ENCODE measurements at places on chromosomes 1 and 21.

- no peak for DNase-seq
These were observed 197.4 kb downstream of the FGGY start for GRCh38 chr1:59494145-59494833.

DNA sequence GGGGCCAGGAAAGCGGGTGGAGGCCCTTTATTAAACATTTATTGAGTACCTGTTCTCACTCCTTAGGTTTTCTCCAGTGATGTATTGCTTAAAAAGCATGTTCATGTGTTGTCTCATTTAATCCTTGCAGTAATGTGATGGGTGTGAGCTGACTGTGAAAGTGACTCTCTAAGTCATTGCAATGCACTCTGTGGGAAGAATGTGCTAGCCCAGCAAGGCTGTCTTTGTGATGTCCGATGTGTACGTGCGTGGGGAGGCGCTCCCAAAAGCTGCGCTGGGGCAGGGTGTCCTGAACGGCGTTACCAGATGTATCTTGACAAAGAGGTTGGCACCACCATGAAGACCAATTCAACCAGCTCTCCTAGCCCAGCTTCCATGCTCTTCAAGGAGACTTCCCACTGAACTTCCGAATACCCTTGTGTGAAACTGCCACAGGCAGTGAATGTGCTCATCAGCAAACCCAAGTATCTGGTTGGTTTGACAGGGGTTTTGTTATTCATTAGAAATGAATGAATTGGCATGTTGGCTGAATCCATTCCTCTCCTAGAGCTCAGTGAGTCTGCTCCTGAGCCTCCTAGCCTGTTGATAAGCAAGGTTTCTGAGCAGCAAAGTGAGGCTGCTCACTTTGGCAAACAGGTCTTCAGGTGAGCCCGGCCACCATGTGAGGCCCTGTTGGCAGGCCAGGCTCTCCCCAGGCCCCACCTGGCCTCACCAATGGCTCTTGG, 28.0 kb downstream of the NUAK2 start:
- no peak for DNase-seq

DNA sequence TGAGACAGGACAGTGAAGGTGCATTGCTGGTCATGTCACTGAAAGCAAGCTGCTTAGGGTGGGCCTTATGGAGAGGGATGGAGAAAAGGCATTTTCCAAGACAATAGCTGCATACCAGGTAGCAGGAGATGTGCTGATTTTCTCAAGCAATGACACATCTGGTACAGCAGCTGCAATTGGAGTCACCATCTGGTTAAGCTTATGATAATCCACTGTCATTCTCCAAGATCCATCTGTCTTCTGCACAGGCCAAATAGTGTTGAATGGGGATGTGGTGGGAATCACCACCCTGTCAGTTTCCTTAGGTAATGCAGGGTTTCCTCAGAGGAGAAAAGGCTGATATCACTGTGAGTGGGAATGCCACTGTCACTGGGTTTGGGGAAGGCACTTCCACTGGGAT, 54.6 kb downstream of the ADSS2 start:
- DNase-seq: no peak

GRCh38 chr1:201137024-201137392, 10.0 kb upstream of the ASCL5 start:
- no peak for DNase-seq

- DNase-seq: no peak
These were observed 94.1 kb downstream of the TENT5C start for GRCh38 chr1:117699953-117700352.

DNA sequence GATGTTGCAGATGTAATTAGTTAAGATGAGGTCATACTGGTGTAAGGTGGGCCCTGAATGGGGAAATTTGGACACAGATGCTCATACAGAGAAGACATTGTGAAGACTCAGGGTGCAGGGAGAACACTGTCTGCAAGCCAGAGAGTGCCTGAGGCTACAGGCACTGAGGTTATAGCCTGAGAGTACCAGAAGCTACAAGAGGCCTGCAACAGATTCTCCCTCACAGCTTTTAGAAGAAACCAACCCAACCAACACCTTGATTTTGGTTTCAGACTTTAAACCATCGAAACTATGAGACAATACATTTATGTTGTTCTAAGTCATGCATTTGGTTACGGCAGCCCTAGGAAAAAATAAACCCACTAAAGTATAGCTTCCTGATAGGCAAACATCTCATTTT, 321.7 kb upstream of the USP25 start:
- DNase-seq: no peak

GRCh38 chr1:9243066-9243739, 8.6 kb downstream of the H6PD start:
- no peak for DNase-seq

DNA sequence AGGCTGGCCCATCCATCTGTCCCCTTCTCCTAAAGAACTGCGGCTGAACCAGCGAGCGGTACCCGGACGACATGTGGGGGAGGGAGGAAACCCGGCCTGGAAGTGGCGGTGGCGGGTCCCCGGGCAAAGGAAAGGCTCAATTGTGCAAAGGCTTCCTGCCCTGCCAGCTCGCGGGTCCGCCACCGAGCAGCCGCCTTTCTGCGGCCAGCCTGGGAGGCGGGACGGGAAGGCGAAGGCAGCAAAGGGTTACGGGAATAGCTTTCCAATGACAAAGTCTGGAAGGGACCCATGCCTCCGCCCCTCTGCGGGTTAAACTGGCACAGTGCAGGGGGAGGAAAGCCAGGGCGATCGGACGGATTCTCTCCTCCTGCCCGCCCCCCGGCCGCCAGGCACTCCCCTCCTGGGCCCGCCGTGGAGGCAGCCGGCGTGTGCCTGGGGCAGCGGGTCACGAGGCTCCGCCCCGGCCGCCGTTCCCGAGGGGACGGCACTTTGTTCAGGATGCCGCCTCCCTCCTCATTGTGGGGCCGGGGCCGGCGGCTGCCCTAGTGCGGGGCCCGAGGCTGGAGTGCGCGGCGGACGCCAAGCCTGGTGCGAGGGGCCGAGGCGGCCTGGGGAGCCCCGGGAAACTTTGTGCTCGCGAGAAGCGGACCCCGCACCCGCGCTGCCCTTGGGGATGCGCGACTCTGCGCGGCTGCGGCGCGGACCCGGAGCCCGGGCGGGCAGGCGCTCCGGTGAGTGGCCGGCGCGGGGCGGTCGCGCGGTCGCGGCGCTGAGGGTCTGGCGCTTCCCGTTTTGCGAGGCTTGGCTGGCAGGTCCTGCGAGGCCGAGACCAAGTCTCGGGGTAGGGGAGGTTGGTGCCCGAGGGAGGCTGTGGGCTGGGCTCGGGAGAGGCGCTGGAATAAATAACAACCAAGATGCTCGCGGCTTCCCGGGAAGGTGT, at the start of gene NAV1:
Gene NAV1 (plus strand): TSS at position 516 of the 940 bp plus-strand sequence. CDS start 83,758 bp downstream, outside the sequence.
- peak; percentile 82 for DNase-seq

- no peak for DNase-seq
These were observed 56.7 kb downstream of the MRPS6 start for GRCh38 chr21:34129901-34130715.

DNA sequence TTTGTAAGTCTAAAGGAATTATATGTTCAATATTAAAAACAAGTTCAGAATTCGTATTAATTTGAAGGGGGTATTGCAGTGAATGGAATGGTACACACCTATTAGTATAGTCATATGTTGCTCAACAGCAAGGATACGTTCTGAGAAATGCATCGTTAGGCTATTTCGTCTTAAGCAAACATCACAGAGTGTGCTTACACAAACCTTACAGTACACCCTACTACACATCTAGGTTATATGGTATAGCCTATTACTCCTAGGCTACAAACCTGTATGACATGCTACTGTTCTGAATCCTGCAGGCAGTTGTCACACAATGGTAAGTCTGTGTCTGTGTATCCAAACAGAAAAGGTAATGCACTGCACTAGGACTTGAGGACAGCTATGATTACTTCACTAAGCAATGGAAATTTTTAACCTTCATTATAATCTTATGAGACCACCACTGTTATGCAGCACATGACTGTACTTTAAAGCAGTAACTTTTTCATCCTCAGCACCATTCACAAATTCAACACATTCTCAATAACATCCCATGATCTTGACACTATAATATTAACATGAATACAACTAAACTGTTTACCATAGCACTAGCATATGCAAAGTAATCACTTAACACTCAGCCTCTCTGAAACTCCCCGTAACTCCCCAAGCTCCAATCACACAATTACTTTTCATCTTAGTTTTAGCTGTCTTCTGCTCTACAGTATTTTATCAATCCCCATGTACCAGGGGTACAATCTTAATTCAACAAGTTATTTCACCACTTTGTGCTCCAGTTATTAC, 14.4 kb upstream of the PSMG1 start:
- DNase-seq: no peak

GRCh38 chr21:41932191-41932575, 21.6 kb downstream of the C2CD2 start:
- DNase-seq: no peak

GRCh38 chr1:230226007-230226800, 159.2 kb downstream of the GALNT2 start:
- no peak for DNase-seq

- DNase-seq: no peak
These were observed 66.5 kb downstream of the UBE2T start for GRCh38 chr1:202275061-202275770.

GRCh38 chr1:241985787-241986186, 13.1 kb downstream of the MAP1LC3C start:
- no peak for DNase-seq

GRCh38 chr1:8373581-8374241, 55.8 kb downstream of the SLC45A1 start:
- peak; percentile 92 for DNase-seq

- no peak for DNase-seq
These were observed 8.4 kb downstream of the MYOG start for GRCh38 chr1:203077367-203077766.

DNA sequence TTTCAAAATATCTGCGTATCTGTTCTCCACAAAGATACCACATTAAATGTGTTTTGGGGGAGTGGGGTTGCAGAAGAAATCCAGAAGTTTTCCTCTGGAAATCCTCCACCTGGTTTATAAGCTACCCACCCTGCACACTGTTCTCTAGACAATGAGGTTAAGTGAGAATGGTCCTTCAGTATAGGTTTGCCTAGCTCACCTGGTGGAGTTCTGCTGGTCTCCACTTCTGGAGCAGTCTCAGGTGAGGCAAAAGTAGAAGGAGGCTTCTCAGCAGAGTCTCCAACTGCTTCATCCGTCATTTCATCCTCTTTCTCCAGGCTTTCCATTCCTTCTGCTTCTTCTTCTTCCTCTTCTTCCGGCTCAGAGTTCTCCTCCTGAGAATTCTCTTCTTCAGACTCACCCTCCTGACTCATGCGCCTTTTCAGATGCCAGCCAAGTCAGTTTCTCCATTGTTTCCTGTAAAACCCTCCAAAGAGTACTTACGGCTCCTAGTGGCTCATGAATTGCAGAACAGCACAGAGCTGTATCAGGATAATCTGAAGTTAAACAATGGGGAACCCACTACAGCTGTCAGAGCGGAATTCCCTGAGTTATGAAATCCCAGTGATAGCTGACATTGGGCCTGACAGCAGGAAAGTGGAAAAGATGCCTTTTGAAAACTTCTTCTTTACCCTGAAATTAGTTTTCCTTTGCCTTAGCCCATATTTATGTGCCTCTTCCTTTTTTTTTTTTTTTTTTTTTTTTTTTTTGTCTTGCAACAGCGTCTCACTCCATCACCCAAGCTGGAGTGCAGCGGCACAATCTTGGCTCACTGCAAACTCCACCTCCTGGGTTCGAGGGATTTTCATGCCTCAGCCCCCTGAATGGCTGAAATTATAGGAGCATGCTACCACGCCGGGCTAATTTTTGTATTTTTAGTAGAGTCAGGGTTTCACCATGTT, 38.5 kb downstream of the MSTO1 start:
- DNase-seq: no peak

DNA sequence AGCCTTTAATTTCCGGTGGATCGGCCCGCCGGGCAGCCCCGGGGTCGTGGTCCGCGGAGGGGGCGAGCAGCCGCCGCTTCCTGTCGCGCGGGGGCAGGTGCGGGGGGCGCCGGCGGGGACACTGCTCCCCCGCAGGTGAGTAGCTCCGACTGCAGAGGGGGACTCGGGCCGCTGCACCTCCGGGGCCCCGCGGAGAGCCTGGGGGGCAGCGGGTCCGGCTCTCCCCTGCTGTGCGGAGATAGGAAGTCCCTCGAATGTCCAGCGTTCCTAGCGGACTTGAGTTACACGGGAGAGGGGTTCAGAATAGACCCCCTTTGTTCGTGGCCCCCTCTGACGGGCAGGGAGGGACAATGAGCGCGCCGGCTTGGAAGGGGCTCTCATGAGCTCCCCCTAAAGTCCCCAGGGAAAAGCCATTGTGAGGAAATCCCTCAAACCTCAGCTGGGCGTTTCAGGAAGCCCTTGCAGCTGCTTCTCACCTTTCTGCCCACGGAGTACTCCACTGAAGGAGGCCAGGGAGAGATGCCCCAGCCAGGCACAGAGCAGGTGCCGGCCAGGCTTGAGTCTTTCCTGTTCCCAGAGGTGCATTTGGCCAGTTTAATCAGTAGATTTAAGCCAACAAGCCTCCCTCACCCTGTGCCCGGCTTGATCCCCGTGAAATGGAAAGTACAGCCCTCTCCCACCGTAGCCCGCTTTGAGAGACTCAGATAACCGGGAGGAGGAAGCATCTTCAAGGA, 925 bp downstream of the PDE9A start:
- no peak for DNase-seq

DNA sequence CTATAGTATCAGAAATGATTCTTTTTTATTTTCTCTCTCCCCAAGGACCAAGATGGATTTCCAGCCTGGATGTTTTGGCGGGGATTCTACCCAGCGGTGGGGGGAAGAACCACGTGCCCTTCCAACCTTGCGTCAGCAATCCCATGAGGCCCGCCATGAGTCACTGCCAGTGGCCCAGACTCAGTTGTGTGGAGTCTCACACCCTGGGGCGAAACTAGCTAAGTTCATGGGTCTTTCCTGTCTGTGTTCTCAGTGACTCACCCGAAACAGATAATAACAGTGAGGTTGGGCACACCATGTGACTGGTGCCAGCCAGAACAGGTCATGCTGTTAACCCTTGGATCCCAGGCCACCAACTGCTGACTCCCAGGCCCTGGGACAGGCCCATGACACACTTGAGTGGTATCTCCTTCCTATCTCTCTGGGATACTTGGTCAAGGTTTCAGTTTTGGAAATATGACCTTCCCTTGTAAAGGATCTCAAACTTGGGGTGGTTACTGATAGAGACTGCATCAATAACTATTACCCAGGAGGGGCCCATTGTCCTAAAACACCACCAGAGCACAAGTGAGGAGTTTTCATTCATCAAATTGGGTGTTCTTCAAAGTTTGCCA, 98.0 kb upstream of the DUSP10 start:
- DNase-seq: no peak
